Endodermal cell (in vitro differentiated cells): ENCODE measurements at places on chromosomes 13 and 19. TPM values are rescaled to one million over a fixed set of nuclear protein-coding genes. Genes with fewer than 3 reads are reported as not detected.
A peak's percentile ranks its signal among the peaks of the same experiment; 100 is the strongest.

- no peak for DNase-seq
These were observed 3.8 kb upstream of the RPL36 start for GRCh38 chr19:5686326-5686646.

APLP1 gene
- total RNA-seq = 8.6 and 10.6 TPM in 2 replicates

DNA sequence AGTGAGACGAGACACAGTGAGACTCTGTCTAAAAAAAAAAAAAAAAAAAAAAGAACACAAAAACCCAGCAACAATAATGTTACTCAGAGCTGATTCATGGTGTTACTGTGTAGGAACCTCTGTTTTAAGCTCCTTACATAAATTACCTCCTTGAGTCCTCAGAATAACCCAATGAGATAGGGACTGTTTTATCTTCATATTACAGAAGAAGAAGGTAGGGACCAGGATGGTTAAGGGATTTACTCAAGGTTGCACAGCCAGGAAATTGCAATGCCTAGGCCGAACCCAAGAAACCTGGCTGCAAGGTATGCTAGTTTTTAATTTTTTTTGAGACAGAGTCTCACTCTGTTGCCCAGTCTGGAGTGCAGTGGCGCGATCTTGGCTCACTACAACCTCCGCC lies 1.5 kb upstream of the DAND5 start:
- no peak for DNase-seq

SLC8A2 gene
- total RNA-seq = 3.6 to 14.9 TPM (median 4.3 TPM) in 3 replicates

- DNase-seq = peak; percentile 94
These were observed 536 bp upstream of the AKAP8 start for GRCh38 chr19:15379999-15380647.

DNA sequence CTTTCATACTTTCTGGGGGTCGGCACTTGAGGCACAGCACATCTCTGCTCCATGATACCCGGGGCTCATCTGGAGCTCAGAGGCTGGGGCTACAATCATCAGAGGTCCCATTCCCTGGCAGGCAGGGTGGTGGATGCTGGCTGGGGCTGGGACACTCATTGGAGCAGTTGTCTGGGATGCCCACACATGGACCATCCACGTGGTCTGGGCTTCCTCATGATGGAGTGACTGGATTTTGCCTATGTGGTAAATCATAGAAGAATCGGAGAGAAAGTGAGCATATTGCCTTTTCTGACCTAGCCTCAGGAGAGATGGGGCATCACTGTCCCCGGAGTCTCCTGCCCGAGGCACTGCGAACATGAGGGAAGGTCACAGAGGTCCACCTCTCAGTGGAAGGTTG lies 91.4 kb upstream of the IRS2 start:
- DNase-seq = no peak

PRR22 gene
- 0.99 to 1.9 TPM (median 1.9 TPM) in 3 replicates for total RNA-seq

RASGRP4 gene
- total RNA-seq = not detected in 3 replicates

GRCh38 chr19:9945319-9945966 lies 9.1 kb upstream of the OLFM2 start:
- DNase-seq = peak; percentile 72

DNA sequence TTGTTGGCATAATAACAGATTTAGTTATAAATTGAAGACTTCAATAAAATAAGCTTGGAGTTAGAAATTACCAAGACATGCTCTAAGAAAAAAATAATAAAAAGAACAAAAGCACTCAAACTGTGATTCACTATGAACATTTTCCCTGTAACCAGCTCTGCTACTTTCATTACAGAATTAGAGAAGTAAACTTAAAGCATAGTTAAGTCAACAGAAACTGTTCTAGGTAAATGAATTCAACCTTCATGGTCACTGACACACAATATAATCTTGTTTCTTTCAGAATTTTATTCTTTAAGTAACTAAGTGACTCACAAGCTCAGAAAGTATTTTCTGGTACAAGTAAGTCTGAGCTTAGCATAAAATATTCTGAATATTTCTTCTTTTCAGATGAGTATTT lies 136.3 kb downstream of the KLF5 start:
- no peak for DNase-seq

DNA sequence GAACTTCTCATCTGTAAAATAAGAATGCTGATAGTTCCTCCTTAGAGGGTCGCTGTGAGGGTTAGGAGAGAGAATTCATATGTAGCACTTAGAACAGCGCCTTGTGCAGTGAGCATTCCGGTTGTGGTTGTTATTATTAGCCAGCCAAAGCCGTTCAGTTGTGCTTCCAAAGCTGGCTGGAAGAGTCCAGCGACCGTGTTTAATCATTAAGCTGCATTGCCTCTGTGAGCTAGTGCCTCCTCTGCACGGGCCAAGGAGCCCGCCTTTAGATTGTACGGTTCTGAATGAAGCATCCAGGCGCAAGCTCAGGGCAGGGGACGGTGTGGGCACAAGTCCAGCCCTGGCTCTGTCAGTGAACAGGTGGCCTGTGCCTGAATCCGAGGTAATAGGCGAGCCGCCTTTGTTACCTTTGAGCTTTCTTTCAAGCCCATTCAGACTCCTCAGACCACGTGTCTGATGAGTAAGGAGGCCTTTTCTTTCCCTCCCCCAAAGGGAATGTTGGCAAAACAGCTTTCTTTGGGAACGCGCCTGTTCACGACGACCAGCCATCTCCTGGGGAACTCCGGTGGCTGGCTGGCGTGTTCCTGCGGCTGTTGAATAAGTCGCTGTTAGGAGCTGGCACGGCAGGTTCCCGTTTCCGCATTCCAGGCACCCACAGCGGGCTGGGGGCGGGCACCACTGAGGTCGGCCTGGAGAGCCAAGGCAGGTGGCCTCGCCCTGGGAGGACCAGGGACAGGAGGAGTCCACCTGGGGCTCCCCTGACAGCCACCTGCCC lies 25.1 kb downstream of the SIPA1L3 start:
- peak; percentile 91 for DNase-seq
